ENCODE measurements at places on chromosomes 3 and 15. TPM values are rescaled to one million over a fixed set of nuclear protein-coding genes. Genes with fewer than 3 reads are reported as not detected.

GRCh38 chr15:89230277-89230676 lies 8.9 kb upstream of the RLBP1 start:
- DNase-seq, result no peak

DNA sequence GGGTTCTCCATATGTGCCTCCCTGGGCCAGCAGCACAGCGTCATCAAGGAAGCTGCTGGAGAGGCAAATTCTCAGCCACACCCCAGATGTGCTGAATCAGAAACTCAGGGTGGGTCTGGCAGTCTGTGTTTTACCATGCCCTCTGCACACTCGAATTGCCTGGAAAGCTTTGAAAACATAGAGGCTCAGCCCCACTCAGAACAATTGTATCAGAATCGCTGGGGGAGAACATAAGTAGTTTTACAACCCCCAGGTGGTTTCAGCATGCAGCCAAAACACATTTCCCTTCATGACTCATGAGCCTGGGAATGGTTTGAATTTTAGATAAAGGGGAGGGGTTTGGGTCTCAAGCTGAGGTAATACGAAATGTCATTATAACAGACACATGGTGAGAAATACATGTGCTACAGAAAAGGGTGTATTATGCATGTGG lies 9.6 kb downstream of the TGM4 start:
- DNase-seq, result no peak

GRCh38 chr3:53146319-53146891 lies 14.6 kb upstream of the PRKCD start:
- DNase-seq, result no peak

- no peak for DNase-seq
These were observed 75.0 kb downstream of the COL8A1 start for GRCh38 chr3:99713440-99713839.

- no peak for DNase-seq
These were observed 695.2 kb downstream of the TUSC7 start for GRCh38 chr3:117404730-117405129.

The SAXO2 gene
- total RNA-seq, result 0.79 TPM

The ROBO1 gene
- total RNA-seq, result 0.12 TPM

The ZNF385D gene
- total RNA-seq, result not detected

The SYNPR gene
- total RNA-seq, result not detected

The CNBP gene
- 490 TPM for total RNA-seq

Data from activated naive CD4-positive, alpha-beta T cell treated with anti-CD3 and anti-CD28 coated beads for 36 hours (primary cell).